ENCODE measurements at places on chromosomes 1 and 21.

DNA sequence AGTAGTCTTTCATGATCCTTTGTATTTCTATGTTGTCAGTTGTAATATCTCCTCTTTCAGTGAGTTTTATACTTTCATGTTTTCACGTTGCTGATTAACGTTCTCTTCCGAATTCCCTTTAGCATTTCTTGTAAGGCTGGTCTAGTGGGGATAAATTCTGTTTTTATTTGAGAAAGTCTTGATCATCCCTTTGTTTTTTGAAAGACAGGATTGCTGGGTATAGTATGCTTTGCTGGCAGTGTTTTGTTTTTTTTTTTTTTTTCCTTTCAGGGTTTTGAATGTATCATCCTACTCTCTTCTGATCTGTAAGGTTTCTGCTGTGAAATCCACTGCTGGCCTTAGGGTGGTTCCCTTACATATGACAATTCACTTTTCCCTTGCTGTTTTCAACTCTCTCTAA, 74.4 kb downstream of the SCMH1 start:
- no peak for DNase-seq

GRCh38 chr1:21318714-21319159, 28.5 kb upstream of the ECE1 start:
- no peak for DNase-seq

DNA sequence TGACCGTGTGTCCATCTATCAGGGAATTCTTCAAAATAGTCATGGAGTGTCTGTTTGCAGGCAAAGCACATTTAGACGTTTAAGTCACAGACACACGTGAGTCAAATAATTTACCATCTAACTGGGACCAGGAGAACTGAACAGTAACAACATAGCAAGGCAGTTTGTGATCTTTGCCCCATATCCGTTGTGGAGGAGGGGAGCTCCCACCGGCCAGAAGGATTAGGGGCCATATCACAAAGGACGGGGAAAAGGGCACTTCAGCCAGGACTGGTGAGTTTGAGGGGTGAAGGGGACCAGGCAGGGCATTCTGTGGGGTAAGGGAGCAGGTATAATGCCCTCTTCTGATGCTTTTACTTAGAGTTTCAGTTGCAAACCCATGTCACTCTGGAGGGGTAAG, 22.9 kb downstream of the ELAPOR1 start:
- DNase-seq = no peak

GRCh38 chr1:164660775-164661174, 101.8 kb downstream of the PBX1 start:
- no peak for DNase-seq

DNA sequence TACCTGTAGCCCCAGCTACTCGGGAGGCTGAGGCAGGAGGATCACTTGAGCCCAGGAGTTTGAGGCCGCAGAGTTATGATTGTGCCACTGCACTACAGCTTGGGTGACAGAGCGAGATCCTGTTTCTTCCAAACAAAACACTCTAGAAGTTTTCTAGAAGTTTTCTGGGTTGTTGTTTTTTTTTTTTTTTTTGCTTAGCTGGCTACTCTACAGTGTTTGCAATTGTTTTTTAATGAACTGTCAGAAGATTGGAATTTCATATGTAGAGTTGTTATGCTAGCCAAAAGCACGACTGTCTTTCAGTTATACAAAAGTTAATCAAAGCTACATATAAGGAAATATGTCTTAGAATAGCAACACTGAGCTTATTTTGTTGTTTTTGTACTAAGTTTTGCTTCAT, 30.9 kb upstream of the NEXN start:
- no peak for DNase-seq

DNA sequence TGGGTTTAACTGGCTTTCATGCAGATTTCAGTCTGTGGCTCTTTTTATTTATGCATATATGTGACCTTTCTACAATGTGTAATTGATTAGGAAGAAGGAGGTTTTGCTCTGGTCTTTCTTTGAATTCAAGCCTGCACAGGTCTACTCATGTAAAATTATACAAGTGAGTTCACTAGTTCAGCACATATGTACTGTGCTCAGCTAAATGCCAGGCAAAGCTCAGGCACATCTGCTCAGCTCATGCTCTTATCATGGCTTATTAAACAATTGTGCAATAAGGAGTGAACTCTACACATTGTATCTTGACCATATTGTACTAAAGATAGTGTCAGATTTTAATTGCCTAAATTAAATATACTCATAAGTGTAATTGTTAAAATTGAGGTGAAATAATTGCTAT, 378.4 kb downstream of the ADGRL2 start:
- no peak for DNase-seq

DNA sequence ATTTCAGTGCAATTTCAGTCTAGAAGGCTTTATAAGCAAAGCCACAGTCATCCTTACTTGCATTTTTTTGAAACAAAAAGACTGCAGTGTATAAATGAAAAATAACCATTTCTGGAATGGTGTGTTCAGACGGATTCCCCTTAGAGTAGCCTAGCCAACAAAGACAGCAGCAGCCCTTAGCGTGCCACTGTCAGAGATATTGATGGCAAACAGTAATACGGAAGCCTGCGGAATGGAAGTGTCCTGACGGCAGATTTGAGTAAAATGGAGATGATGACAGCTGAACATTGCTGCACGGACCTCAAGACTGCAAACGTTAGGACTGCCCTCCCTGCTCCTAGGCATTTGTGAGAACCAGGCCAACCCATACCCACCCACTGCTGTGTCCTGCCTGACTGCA, 54.7 kb downstream of the PDE9A start:
- DNase-seq = no peak

GRCh38 chr21:38487901-38488639, 10.2 kb downstream of the ERG start:
- no peak for DNase-seq

GRCh38 chr1:229268505-229268904, 2.4 kb upstream of the RAB4A start:
- DNase-seq = no peak

GRCh38 chr1:153627715-153628626, at the start of gene S100A1:
Gene S100A1, plus strand, starts transcription at chr1:153628434. Its CDS starts 2,088 bp downstream, at chr1:153630522.
- no peak for DNase-seq

GRCh38 chr1:85484716-85485115, 19.8 kb upstream of the DDAH1 start:
- DNase-seq = no peak

DNA sequence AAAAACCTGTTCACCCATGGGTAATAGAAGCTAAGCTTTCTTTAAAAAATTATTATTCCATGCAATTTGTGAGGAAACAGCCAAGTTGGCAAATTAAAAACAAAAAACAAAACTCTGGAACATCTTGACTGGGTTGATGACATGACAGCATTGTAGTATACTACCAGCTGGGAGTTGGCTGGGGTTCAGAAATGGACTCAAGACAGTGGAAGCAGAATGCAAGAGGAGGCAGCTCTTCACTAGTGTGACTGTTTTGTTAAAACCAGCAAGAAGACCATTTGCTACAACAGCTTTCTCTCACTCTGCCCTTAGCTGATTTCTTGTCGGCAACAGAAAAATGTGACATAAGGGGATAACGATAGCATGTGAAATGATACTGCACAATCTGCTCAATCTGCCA, 1298.9 kb upstream of the ADGRL4 start:
- DNase-seq = no peak

DNA sequence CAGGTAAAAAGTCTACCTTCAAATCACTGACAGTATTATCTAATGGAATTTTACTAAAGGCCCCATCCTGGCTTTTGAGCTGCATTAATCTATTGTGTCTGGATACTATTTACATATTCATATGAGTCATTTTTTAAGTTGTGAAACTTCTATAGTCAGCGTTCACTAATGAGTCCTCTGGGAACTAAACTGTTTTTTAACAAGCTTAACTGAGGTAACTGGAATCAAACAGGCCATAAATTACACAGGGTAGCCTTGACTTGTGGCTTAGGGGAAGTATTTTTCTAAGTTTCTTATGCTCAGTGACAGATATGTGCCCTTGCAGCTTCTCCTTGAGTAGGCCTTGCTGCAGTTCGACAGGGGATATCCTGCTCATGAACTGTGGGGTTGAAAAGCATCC, 68.8 kb downstream of the JMJD4 start:
- no peak for DNase-seq

DNA sequence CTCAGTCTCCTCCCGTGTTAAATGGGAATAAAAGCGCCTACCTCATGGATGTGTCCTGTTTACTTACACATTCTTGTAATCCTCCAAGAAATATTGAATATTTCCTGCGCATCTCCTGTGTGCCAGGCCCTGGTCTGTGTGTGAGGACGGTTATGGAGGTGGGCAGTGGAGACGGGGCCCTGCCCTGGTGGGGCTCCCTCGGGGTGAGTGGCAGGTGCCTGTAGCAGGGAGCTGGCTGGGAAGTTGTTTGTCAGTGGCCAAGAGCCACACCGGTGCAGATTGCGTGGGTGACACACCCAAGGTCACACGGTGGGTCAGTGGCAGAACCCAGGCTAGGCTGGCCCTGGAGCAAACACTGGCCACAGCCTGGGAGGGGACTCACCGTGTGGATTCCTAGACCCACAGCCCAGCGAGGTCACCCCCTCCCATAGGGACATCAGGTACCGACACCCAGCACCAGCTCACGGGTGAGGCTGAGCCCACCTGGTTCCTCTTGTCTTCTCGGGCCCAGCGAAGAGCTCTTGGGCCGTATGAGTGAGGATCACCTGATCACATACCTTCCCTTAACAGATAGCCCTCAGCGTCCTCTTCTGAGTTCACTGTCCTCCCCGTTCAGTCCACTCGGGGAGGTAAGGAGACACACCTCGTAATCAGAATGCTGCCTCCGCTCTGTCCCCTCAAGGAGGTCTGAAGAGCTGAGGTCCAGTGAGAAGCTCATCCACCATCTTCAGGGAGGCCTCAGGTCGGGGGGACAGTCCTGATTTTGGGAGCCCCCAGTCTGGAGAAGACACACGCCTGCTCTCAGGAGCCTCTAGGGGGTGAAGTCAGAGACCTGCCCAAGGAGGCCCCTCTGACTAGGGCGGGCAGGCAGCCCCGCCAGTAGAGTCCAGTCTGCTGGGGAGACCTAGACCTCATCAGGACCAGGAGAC, 349.6 kb downstream of the MATN1 start:
- DNase-seq = no peak

GRCh38 chr1:68329096-68329835, 96.9 kb upstream of the WLS start:
- no peak for DNase-seq

GRCh38 chr1:206087091-206087490, 30.1 kb downstream of the AVPR1B start:
- no peak for DNase-seq

GRCh38 chr1:22364764-22365163, 86.9 kb upstream of the ZBTB40 start:
- DNase-seq = no peak

- DNase-seq = no peak
Measured at GRCh38 chr1:94543001-94543400, 1.4 kb upstream of the F3 start.

- no peak for DNase-seq
Measured at GRCh38 chr1:8653878-8654277, 163.6 kb downstream of the RERE start.

DNA sequence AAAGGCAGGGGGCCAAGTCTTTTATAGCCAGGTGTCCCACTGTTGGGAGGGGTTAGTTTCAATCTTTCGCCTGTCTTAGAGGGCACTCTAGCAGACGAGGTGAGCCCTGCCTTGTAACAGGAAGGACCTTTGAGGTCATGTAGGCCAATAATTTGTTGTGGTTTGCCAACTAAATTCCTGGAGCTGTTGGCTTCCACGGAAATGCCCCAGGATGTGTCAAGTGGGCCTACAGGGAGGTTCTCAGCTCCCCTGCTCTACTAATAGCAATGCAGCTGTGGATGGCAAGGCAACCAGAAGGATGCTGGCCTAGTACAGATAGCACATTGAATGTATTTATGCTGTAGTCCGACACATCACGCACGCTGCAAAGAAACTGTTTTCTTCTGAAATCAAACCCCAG, 22.3 kb upstream of the CASQ2 start:
- DNase-seq = no peak

GRCh38 chr1:18491168-18491567, 10.4 kb downstream of the KLHDC7A start:
- no peak for DNase-seq

DNA sequence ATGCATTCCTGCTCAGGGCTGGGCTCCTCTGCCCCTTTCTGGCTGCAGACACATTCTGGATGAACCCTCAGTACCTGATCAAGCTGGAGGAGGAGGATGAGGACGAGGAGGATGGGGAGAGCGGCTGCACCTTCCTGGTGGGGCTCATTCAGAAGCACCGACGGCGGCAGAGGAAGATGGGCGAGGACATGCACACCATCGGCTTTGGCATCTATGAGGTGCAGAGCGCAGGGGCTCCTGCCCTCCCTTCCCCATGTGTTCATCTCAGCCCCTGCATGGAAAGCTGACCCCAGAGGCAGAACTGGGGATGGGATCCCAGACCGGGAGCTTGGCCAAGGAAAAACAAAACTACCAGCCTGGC, 43.1 kb downstream of the CAPN2 start:
- no peak for DNase-seq

- DNase-seq = no peak
Measured at GRCh38 chr21:43697758-43698643, 20.9 kb upstream of the PDXK start.

DNA sequence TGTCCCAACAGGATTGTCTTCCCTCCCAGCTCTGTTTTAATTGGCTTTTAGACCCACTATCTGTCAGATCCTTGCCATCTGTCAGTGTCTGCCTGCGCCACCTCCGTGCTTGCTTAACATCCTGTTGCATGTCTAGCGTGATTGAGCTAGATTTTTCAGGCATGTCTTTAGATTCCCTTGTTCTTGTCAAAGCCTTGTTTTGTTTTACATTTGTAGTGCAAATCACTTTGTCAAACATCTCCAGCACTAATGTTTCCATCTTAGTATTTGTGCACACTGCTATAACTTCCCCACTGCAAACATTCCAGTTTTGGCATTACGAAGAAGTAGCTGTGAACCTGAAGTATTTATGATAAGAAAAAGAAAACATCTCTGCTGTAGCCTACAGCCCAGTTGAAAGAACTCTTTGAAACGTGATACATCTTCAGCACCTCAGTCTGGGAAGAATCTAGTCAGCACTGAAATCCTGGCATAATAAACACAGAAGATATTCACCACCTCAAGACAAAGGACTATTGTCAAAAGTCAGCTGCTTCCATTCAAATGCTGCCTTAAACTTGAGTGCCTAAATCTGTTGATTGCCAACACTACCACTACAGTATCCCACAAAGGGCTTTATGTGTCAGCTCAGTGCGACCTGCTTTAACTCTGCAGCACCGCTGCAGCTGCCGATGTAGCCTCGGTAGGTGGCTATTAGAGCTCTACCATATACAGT, 105.0 kb downstream of the FNBP1L start:
- DNase-seq = no peak
